ENCODE measurements at places on chromosomes 16 and 17.

DNA sequence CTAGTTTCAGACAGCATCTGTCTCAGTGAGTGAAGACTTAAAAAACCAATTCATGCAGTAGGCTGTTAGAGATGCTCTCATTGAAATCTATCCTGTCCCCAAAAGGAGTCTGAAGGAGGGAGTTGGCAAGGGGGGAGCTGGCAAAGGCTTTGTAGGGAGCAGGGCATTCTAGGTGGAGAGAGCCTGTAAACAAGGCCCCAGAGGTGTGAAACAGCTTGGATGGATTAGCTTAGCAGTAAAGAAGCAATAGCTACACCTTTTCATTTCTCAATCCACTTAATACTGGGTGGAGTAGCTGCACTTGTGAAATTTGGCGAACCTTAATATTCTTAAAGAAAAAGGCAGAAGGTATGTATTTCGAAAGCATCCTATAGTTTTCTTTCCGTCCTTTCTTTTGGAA, 61.8 kb downstream of the KSR1 start:
- no peak for DNase-seq

GRCh38 chr17:4645642-4646041, 4.2 kb upstream of the ALOX15 start:
- DNase-seq, result no peak

DNA sequence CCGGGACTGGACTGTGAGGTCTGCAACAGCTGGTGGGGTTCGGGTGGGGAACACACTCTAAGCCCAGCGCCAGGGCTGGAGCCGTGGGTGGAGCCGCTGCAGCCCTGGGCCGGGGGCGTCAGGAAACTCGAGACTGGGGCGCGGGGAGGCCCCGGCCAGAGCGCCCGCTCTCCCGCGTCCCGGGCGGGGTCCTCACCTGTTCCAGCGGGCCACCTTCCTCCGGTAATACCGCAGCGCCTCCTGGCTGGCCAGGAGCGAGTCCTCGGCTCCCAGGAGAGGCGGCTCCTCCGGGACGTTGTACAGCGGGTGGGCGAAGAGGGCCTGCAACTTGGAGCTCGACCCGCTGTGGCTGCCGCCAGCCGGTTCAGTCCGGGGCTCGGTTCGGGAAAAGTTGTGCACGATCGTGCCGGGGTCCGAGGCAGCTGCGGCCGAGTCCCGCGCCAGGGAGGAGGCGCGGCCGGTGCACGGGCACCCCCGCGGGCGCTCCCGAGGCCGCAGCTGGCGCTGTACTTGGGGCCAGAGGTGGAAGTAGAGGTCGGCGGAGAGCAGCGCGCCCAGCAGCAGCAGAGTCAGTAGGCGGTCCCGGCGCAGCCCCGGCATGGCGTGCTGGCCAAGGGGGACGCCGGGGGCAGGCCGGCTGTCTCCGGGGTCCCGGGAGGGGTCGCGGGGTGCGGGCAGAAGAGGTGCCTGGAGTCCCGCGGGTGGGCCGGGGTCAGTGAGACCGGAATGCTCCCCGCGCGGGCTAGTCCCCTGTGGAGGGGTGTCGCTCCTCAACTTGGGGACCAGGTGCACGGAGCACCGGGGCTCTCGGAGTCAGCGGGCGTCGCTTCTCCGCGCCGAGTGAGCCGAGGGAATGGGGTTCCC, 868 bp downstream of the FAM20A start:
- no peak for DNase-seq

- no peak for DNase-seq
Observed at GRCh38 chr17:12407495-12408252, 258.0 kb upstream of the MYOCD start.

- no peak for DNase-seq
Observed at GRCh38 chr16:86205521-86206245, 304.6 kb upstream of the FOXF1 start.

GRCh38 chr17:67109111-67109510, 64.8 kb downstream of the CACNG1 start:
- DNase-seq, result no peak

- DNase-seq, result no peak
Observed at GRCh38 chr16:59635674-59636073, 901.6 kb upstream of the GOT2 start.

- DNase-seq, result no peak
Observed at GRCh38 chr16:67426950-67427349, 4.0 kb upstream of the HSD11B2 start.

GRCh38 chr17:2067608-2068024, 12.7 kb downstream of the HIC1 start:
- no peak for DNase-seq

GRCh38 chr17:77877036-77877435, 81.5 kb upstream of the TNRC6C start:
- no peak for DNase-seq

DNA sequence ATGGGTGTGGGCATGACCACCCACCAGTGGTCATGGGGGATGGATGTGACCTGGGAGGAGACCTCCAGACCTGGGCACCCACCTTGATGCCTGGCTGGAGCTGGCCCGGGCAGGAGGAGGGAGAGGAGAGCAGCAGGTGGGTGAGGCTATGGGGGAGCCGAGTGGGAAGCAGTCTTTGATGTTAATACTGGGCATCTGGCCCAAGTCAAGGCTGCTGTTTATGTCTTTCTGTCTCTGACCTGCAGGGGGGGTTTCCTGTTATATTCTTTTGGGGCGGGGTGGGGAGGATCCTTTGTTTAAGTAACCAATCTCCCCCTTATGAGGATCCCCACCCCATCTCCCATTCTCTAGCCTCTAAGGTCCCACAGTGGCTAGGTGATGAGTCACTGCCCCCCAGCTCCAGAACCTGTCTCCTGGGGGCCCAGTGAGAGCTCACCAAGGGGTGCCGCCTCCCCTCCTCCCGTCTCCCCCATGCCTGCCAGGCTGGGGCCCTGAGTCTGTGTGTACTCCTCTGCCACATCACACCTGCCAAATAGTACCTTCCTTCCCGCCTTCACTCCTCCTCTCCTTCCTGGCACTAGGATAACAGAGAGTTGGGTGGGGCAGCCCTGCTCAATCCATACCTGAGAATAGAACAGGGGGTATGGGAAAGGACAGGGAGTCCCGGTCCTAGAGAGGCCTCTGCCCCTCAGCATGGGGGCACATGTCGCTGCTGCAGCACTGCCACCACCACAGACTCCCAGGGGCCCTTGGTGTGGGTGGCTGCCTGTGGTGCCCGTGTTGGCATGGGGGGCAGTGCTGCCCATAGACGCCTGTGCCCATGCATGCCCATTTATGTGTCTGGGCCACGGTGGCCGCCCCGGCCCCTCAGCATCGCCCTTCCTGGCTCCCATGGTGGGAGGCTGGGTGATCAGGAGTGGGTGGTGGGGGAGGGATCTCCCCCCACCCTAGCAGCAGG, 7.3 kb downstream of the THRA start:
- DNase-seq, result peak; percentile 27

- no peak for DNase-seq
Observed at GRCh38 chr17:1996800-1997288, 28.3 kb downstream of the RTN4RL1 start.

DNA sequence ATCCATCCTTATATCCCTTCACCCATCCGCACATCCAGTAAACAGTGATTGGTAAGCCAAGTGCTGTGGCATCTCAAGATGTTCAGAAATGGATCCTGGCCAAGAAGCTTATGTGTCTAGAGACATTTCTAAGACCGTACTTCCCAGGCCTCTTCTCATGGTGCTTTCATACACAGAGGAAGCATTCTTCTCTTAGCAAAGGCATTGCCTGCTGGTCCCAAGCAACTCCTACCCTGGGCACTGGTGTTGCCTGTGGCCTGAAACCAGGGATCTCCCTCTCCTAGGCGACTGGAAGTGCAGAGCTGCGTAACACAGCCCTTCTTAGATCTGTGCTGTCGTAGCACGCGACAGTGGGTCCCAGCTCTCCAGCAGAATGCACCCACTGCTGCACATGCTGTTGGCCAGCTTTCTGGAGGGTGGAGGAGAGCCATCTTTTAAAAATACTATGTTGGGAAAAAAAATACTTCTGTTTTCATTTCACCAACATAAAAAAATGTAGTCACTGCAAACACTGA, 182.9 kb downstream of the CCDC182 start:
- DNase-seq, result no peak

DNA sequence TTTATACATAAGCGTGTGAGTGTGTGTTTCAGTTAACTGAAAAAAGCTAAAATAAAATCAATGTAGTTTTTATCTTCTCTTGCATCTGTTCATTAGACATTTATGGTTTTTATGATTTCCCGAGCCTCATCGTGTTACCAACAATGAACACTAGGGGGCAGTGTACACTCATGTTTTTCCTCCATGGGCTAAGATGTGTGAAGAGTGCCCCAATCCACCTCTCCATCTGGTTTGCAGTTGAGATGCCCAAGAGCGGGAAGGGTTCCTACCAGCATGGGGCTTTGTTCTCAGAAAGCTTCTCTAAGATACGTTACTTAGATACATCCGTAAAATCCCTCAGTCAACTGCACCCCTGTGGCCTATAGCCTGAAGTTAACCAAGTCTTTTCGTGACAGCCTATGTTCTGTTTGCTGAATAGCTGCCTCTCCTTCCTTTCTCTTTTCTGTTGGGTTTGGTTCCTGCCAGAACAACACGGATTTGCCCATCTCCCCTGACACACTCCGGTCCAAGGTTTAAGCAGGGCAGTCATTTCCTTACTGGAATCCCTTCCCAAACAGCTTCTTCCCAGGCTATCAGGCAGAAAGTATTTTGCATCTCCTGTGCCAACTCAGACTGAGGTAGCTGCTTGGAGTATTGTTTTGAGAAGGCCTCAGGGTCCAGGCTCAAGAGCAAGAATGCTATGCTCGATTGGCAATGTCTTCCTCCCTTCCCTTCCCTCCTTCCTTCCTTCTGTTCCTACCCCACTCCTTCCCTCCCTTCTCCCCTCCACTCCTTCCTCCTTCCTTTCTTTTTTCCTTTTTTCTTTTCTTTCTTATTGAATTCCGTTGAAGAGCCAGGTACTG, 12.9 kb upstream of the ELAC2 start:
- DNase-seq, result peak; percentile 42

DNA sequence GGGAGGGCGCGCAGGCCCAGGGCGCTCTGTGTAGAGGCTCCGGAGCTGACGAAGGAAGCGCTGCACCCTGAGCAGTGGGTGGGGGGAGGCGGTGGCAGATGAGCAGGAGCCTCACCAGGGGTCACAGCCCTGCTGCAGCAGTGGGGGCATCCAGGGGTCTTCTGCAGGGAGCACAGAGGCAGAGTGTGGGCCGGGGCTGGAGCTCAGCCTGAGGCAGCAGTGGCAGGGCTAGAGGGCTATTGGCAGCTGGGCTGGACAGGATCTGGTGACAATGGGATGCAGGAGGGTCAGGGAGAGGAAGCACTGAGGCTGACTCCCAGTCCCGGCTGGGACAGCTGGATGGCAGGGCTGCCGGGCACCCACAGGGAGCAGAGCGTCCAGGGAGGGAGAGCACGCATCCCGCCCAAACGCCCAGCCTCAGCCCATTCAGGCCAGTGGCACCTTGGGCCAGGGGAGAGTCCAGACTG, 21.0 kb downstream of the KDM8 start:
- DNase-seq, result no peak

DNA sequence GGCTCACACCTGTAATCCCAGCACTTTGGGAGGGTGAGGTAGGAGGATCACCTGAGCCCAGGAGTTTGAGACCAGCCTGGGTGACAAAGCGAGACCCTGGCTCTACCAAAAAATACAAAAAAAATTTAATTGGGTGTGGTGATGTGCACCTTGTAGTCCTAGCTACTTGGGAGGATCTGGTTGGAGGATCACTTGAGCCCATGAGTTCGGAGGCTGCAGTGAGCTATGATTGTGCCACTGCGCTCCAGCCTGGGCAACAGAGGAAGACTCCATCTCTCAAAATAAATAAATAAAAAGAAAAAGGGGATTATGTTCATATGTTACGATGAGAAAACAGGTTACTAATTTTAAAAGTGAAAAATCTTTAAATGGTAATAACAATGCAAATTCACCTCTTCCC, 996 bp downstream of the MLKL start:
- DNase-seq, result no peak

DNA sequence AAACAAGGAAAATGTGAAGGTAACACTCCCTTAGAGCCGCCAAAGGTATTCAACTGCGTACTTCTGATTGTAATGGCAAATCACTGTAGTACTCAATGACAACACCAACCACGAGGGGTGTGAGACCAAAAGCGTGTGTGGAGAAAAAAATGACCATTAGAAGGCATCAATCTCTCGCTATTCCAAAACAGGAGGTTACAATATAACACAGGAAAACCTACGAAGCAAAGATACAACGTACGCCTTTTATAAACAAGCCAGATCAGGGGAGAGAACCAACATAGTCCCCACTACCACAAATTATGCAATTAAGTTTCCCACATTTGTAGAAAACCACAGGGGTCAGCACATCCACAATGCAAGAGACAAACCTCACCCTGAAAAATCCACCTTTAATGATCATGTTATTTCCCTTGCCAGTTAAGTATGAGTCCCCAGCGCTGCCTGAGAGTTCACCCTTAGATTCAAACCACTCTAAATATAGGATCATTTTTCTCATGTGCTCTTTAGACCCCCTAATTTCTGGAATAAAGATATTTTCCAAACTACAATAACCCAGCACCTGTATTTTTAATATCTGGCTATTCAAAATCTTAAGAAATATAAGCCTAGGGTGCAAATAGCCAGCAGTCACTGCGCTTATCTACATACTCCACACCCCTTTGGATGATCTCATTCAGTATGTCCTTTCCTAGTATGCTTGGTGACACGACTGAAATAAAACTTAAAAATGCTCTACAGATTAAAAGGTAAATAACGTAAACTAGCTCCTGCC, 12.4 kb downstream of the TEX14 start:
- no peak for DNase-seq

DNA sequence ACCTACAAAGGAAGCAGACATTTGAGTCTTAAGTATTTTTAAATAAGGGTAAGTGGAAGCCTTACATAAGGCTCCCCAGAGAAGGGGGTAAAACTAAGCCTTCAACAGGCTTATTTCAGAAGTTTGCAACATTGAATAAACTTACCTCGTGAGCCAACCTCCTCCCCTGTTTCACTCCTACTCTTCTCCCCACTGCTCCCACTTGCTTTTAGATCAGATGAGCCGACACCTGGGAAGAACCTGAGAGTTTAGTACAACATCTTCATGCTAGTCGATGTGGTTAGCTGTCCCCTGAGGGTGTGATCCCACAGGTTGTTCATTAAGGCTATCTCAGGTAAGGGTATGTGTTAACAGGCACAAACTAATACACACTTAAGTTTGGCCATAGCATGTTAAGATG, 13.8 kb downstream of the ZP2 start:
- no peak for DNase-seq

- DNase-seq, result no peak
Observed at GRCh38 chr16:81706327-81707295, 72.5 kb upstream of the PLCG2 start.

- no peak for DNase-seq
Observed at GRCh38 chr17:976312-976711, 3.3 kb downstream of the NXN start.
